Right cardiac atrium (tissue), 5 donors: ENCODE measurements at places on chromosomes 3 and 15. TPM values are rescaled to one million over a fixed set of nuclear protein-coding genes. Genes with fewer than 3 reads are reported as not detected.

Gene NDN
- polyA plus RNA-seq: 37.9 TPM

DNA sequence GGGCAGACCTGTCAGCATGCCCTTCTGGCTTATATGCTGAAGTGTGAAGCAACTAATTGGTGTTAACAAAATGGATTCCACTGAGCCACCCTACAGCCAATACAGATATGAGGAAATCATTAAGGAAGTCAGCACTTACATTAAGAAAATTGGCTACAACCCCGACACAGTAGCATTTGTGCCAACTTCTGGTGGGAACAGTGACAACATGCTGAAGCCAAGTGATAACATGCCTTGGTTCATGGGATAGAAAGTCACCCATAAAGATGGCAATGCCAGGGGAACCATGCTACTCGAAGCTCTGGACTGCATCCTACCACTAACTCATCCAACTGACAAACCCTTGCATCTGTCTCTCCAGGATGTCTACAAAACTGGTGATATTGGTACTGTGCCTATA, 9.4 kb downstream of the PIK3CB start:
- DNase-seq: no peak

Gene CPLX3
- polyA plus RNA-seq: 13.3 TPM

GRCh38 chr3:144032531-144033239, 61.1 kb downstream of the DIPK2A start:
- no peak for DNase-seq

GRCh38 chr3:133532951-133533350, 40.5 kb upstream of the CDV3 start:
- no peak for DNase-seq

Gene C3orf70
- 1.7 TPM for polyA plus RNA-seq

GRCh38 chr15:66966256-66966655, 99.1 kb upstream of the SMAD3 start:
- no peak for DNase-seq

Gene APOD
- polyA plus RNA-seq: 174 TPM
